ENCODE measurements at places on chromosomes 3 and 15.
A peak's percentile ranks its signal among the peaks of the same experiment; 100 is the strongest.

- DNase-seq: no peak
Measured at GRCh38 chr15:48717458-48717857, 71.9 kb upstream of the FBN1 start.

- no peak for DNase-seq
Measured at GRCh38 chr15:25368850-25369249, 70.0 kb downstream of the UBE3A start.

- peak; percentile 54 for DNase-seq
Measured at GRCh38 chr3:53844262-53845102, 1.7 kb downstream of the CHDH start.

GRCh38 chr15:99472416-99473145 is 93.2 kb upstream of the MEF2A start:
- DNase-seq: no peak

- peak; percentile 1 for DNase-seq
Measured at GRCh38 chr3:158918008-158918407, 116.2 kb downstream of the MFSD1 start.

GRCh38 chr15:64112073-64112772 is 16.4 kb downstream of the SNX1 start:
- no peak for DNase-seq

DNA sequence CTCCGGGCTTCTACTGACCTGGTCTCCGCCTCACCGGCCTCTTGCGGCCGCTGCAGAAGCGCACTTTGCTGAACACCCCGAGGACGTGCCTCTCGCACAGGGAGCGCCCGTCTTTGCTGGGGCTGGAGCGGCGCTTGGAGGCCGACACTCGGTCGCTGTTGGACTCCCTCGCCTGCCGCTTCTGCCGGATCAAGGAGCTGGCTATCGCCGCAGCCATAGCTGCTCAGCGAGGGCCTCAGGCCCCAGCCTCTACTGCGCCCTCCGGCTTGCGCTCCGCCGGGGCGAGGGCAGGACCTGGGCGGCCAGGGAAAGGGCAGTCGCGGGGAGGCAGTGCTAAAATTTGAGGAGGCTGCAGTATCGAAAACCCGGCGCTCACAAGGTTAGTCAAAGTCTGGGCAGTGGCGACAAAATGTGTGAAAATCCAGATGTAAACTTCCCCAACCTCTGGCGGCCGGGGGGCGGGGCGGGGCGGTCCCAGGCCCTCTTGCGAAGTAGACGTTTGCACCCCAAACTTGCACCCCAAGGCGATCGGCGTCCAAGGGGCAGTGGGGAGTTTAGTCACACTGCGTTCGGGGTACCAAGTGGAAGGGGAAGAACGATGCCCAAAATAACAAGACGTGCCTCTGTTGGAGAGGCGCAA is 319.2 kb downstream of the FGF12 start:
- peak; percentile 39 for DNase-seq

GRCh38 chr3:123813876-123814275 is 70.3 kb downstream of the MYLK start:
- no peak for DNase-seq

- no peak for DNase-seq
Measured at GRCh38 chr3:87793337-87793877, 265.4 kb downstream of the CGGBP1 start.

DNA sequence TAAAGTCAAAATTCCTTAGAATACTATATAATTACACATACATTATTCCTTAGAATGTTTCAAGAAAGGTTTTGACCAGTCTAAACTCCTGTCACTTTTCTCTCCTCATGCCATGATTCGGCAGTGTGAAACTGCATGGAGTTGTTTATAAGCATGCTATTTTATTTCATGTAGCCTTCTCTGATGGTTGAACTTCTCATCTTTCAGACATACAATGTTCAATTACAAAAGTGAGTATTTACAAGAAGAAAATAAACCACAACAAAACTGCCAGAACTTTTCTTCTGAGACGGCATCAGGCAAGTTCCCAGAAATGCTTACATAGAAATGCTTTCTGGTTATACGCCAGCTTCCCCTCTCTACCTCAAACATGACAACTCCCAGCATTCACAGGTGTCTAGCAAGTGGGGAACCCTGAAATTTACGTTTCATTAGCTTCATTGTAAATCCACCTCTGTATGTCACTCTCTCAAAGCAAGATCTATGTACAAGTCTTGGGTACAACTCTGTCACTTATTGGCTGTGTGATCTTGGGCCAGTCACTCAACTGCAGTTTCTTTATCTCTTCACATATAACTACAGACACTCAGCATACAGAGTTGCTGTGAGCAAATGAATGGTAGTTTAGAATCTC is 42.7 kb downstream of the HDGFL3 start:
- no peak for DNase-seq

GRCh38 chr3:132645058-132645457 is 14.6 kb downstream of the ACAD11 start:
- DNase-seq: no peak

- DNase-seq: no peak
Measured at GRCh38 chr15:66180531-66181097, 72.9 kb downstream of the MEGF11 start.

GRCh38 chr15:79088426-79089205 is 2.0 kb downstream of the RASGRF1 start:
- no peak for DNase-seq

GRCh38 chr15:100879061-100879463 is 569 bp upstream of the ALDH1A3 start:
- DNase-seq: no peak

- no peak for DNase-seq
Measured at GRCh38 chr3:135513106-135514059, 452.1 kb upstream of the PPP2R3A start.

DNA sequence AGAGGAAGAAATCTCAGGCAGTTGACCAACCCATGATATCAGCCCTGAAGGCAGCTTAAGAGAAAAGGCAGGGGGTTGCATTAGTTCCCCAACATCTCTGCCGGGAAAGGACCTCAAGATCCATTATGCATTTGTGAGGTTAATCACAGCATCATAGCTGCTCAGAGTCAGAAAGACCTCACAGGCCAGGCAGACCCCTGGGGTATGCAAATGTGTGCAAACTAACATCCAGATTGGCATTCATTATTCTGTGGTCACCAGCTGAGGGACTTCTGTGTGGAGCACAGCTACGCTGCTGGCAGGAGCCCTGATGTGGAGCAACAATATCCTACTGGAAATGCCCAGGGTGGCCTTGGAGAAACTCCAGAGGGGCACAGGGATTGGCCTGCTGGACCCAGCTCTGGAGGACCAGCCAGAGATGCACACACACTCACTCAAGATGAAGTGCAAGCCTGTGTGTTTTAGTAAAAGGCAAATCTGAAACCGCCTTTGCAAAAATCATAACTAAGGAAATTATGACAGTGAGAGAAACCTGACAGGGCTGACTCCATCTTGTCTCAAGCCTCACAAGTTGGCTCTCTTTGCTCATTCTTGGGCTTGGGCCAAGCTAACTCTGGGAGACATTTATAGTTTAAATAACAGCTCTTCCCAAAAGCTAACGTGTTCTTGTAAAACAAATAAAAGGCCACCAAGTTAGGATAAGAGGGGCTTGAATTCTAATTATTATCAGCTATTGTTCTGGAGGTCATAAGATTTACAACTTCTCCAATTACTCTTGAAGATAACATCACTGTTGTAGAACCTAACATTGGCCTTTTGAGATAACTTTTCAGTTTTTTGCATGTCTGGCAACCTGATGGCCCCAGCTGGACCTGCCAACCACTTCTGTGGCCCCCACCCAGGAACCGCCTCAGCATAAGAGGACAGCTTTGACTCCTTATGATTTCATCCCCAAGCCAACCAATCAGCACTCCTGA is 257.1 kb downstream of the UACA start:
- DNase-seq: no peak

GRCh38 chr3:188486126-188486525 is 332.2 kb downstream of the LPP start:
- DNase-seq: no peak

- DNase-seq: no peak
Measured at GRCh38 chr15:40233727-40234577, 4.9 kb upstream of the PAK6 start.

GRCh38 chr3:50551681-50552435 is 15.7 kb downstream of the C3orf18 start:
- DNase-seq: no peak

GRCh38 chr15:97410897-97411575 is 549.5 kb upstream of the ARRDC4 start:
- DNase-seq: no peak

GRCh38 chr3:52836471-52836845 is 1.6 kb upstream of the MUSTN1 start:
- no peak for DNase-seq

DNA sequence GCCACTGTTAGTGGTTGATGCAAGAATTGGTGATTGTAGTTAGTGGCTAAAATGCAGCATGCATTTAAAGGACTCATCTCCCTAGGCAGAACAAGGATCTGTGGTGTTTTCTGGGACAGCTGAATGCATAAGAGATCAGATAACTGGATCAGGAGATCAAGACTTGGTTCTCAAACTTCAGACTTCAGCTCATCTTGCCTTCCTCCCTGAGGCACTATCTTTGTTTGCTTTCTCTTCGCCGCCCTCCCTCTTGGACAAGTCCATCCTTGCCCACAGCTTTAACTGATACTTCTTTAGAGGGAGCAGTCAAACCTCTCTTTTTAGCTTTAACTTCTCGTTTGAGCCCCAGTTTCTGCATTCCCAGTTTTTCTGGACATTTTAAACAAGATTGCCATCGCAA is 195.4 kb upstream of the TPRG1 start:
- no peak for DNase-seq

DNA sequence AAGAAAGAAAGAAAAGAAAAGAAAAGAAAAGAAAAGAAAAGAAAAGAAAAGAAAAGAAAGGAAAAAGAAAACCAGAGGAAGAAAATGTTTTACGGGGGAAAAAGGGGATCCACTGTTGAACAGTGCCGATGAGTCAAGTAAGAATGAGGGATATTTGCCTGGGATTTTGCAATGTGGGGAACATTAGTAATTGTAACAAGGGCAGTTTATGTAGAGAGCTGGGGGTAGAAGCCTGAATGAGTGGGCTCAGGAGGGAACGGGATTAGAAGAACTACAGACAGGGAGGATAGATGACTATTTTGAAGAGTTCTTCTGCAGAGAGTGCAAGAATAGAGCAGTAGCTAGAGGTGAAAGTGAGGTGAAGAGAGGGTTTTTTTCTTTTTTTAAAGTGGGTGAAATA is 28.7 kb downstream of the GATM start:
- no peak for DNase-seq

DNA sequence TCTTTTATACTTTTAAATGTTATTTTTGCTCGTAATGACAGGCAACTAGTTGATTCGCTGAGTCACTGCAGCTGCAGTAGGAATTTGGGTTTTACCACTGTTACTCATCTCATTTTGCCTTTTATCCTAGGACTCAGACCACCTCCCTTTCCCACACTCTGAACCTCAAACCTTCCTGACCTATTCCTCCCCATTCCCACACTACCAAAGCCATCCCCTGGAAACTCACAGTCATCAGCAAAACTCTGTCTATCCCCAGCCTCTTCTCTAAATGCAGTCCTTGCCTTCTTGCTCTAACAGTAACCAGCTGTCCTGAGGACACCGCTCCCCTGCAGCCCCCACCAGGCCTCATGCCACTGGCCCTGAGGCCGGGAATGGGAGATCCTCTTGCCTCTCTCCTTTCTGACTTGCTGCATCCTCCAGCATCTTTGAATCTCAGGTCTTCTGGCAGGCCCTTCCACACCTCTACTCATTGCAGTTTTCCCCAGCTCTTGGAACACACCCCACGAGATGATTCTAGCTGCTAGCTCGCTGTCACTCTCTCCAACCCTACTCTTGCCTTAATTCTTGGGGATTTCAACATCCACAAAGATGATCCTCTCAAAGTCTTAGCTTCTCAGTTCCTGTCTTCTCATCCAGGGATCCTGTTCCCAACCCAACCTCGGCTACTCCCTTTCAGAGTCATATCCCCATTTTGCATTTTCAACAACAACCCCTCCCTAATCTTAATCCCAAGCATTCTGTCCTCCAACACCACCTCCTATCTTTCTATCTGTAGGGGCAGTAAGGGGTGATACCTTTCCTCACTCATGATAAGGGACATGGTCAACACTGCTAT is 55.9 kb upstream of the C3orf80 start:
- no peak for DNase-seq

GRCh38 chr3:189797103-189797750 is 166.0 kb downstream of the TP63 start:
- DNase-seq: no peak

- no peak for DNase-seq
Measured at GRCh38 chr15:25901811-25902605, 38.9 kb upstream of the ATP10A start.

DNA sequence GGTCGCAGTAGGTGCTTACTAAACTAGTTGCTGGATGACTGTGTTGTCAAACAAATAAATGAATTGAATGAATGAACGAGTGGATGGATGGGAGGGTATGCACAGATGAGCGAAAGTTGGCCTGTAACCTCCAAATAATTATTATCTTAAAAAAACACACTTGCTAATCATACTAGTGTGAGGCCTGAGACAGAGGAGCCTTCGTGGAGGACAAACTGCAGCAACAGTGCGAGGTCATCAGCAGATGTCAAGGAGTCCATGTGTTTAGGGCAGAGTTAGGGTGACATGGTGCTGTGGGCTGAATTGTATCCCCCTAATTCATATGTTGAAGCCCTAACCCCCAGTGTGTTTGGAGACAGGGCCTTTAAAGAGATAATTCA is 24.4 kb downstream of the CORO2B start:
- DNase-seq: no peak

- no peak for DNase-seq
Measured at GRCh38 chr3:129187857-129188256, 4.2 kb upstream of the CNBP start.

- no peak for DNase-seq
Measured at GRCh38 chr3:42507761-42508335, 5.4 kb downstream of the VIPR1 start.

GRCh38 chr15:67181221-67181639 is 73.2 kb downstream of the AAGAB start:
- DNase-seq: no peak

DNA sequence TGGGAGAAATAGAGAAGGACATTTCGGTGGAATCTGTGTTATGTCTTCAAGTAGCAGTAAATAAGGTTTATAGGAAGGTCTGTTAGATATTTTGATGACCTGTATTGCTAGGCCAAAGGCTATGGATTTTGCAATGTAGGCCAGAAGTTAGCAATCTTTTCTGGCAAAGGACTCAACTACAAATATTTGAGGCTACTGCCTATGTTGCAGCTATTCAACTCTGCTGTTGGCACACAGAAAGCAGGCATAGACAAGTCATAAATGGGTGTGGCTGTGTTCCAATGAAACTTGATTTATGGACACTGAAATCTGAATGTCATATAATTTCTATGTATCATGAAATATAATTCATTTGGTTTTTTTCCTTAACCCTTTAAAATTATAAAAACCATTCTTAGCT is 438.7 kb upstream of the C2CD4B start:
- DNase-seq: no peak

- DNase-seq: no peak
Measured at GRCh38 chr3:13498354-13499060, 18.4 kb downstream of the HDAC11 start.

DNA sequence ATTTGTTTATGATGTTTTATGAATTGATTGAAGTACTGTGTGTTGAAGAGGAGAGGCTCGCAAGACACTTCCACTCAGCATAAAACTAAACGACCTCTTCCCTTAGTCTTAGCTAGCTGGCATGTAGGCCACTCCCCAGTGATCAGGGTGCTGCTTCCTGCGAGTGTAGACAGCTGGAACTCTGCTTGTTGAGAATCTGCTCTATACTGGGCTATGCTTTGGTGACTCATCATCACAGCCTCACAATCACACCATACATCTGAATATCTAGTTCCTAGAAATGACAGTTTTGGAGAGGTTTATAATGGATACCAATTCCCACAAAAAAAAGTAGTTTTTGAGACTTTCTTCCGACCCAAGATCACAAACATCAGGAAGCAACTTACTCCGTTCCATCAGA is 1.5 kb upstream of the SLC24A5 start:
- DNase-seq: no peak

- DNase-seq: no peak
Measured at GRCh38 chr15:28944286-28944685, 58.5 kb downstream of the APBA2 start.

All from substantia nigra (tissue), 51 donors.